Progenitor cell of endocrine pancreas (in vitro differentiated cells): ENCODE measurements at places on chromosomes 5 and 9. TPM values are rescaled to one million over a fixed set of nuclear protein-coding genes. Genes with fewer than 3 reads are reported as not detected.

The NTNG2 gene
- total RNA-seq = 2.4 TPM in 2 replicates

DNA sequence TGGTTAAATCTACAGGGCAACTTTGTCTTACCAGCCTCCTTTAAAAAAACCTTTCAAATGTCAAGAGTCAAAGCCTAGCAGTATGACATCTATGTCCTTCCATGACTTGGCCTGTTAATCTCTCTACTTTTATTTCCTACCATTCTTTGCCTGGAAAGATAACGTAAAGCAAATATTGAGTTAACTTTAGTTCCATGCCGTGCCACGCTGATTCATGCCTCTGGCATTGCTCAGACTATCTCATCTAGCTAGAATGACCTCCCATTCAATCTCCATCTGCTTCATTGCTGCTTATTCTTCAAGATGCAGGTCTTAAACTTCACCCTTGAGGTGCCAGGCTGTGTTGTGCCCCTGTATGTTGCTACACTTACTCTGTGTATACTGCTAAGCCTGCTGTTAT lies 729.8 kb downstream of the EFNA5 start:
- H3K27me3 ChIP-seq = no peaks in the 10 kb centered on the region
- H3K27ac ChIP-seq = no peak overlapping the region
- DNase-seq = no peak
- H3K4me3 ChIP-seq = no peak overlapping the region

GRCh38 chr5:152488869-152489268 lies 83.8 kb upstream of the NMUR2 start:
- H3K4me3 ChIP-seq = no peak overlapping the region
- no peak for DNase-seq
- H3K27ac ChIP-seq = no peak overlapping the region
- H3K4me1 ChIP-seq = no peaks in the 10 kb centered on the region
- no peaks in the 10 kb centered on the region for H3K36me3 ChIP-seq

GRCh38 chr5:106862450-106863193 lies 808.1 kb downstream of the EFNA5 start:
- no peak overlapping the region for H3K27ac ChIP-seq
- H3K4me1 ChIP-seq = peaks cover 11% of the 10 kb centered on the region
- no peak overlapping the region for H3K4me3 ChIP-seq
- no peaks in the 10 kb centered on the region for H3K27me3 ChIP-seq

The QRFP gene
- not detected in 2 replicates for total RNA-seq

DNA sequence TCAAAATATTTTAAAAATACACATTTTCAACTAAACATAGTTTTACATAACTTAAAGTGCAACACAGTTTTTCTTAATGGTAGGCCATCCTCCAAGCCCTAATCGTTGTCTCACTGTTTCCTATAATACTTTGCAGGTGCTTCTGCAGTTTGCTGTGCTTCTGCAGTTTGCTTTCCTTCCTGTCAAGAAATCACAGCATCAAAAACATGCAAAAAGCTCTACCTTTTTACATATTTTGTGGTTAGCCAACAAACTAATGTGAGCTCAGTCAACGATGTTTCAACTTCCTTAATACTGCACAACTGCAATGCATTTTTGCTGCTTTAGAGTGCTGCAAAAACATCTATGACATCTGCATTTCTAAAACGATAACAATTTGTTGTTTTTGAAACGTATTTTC lies 25.2 kb downstream of the EMB start:
- no peak for DNase-seq
- peaks cover 2% of the 10 kb centered on the region for H3K4me1 ChIP-seq
- no peak overlapping the region for H3K27ac ChIP-seq
- no peaks in the 10 kb centered on the region for H3K27me3 ChIP-seq
- no peak overlapping the region for H3K4me3 ChIP-seq
- H3K36me3 ChIP-seq = peaks cover 4% of the 10 kb centered on the region

- H3K36me3 ChIP-seq = no peaks in the 10 kb centered on the region
- DNase-seq = no peak
- H3K27me3 ChIP-seq = no peaks in the 10 kb centered on the region
- peak overlapping the region; percentile 53 for H3K27ac ChIP-seq
- H3K4me1 ChIP-seq = peaks cover 37% of the 10 kb centered on the region
Measured at GRCh38 chr9:121720311-121721057, 69.0 kb downstream of the DAB2IP start.

DNA sequence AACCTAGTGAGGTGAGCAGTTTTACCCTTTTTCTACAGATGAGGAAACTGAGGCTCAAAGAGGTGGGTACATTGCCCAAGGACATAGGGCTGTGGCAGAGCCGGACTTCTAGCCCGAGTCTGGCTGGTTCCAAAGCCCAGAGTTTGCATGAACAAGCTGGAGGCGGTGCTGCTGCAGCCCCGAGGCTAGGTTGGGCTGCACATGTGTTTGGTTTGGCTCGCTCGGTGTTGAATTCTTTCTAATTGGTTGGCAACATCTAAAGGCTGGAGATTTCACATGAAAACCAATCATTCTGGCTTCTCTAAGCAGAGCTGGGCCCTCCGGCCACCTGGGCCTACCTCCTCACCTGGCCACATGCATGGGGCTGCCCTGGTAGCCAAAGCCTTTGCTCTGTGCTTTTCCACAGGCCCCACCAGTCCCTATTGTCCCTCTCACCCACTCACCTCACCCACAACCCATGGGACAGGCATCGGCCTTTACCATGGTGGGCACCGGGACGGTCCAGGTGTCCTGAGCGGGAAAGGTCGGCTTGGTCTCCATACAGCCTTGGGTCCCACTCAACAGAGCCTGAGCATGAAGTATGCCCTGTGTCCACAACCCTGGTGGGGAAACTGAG lies 262.3 kb downstream of the NSG2 start:
- no peak overlapping the region for H3K4me3 ChIP-seq
- H3K27ac ChIP-seq = no peak overlapping the region
- peak; percentile 8 for DNase-seq
- H3K36me3 ChIP-seq = no peaks in the 10 kb centered on the region

- peak; percentile 52 for DNase-seq
- peaks cover 23% of the 10 kb centered on the region for H3K4me1 ChIP-seq
- peak overlapping the region; percentile 88 for H3K4me3 ChIP-seq
- H3K36me3 ChIP-seq = no peaks in the 10 kb centered on the region
Measured at GRCh38 chr9:95316794-95317118, 753 bp downstream of the FANCC start.

- peaks cover 13% of the 10 kb centered on the region for H3K36me3 ChIP-seq
- H3K27ac ChIP-seq = no peak overlapping the region
- peaks cover 6% of the 10 kb centered on the region for H3K4me1 ChIP-seq
- no peaks in the 10 kb centered on the region for H3K27me3 ChIP-seq
Measured at GRCh38 chr5:107169867-107170266, 500.9 kb downstream of the EFNA5 start.

DNA sequence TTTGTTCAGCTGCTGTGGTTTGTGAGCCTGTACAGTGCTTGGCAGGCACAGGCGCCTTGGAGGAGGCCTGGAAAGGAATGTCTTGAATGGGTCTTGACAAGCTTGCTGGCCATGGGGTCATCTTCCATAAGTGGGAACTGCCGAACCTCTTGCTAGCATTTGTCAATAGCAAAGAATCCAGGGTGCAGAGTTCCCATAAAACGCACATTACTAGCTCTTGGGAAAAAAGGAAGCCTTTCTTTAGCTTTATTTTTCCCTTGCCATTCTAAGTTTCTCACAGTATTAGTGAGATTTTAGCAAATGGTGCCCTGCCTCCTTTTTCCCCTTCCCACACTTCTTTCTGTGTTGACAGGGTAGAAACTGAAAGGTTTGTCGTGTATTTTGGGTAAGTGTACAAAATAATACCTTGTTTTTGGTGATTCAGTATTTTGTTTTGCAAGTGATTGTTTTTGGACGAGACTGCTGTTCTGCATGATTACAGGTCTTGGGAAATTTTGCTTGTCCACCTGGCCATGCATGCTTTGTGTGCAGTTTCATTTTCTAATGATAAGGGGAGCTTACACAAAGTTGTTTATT lies 82.0 kb downstream of the ADGRV1 start:
- no peak for DNase-seq
- H3K27me3 ChIP-seq = no peaks in the 10 kb centered on the region
- peak overlapping the region; percentile 1 for H3K27ac ChIP-seq

DNA sequence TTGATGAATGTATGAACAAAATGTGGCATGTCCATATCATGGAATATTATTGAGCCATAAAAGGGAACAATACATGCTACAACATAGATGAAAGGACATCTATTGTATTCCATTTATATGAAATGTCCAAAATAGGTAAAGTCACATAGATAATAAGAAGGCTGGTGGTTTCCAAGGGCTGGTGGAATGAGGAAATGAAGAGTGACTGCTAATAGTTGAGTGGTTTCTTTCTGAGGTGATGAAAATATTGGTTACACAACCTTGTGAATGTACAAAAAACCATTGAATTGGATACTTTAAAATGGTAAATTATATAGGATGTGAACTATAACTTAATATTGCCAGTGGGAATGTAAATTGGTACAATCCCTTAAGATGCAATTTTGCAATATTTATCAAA lies 5.2 kb downstream of the ARSB start:
- no peak overlapping the region for H3K27ac ChIP-seq
- H3K36me3 ChIP-seq = no peaks in the 10 kb centered on the region
- no peak overlapping the region for H3K4me3 ChIP-seq
- peaks cover 18% of the 10 kb centered on the region for H3K4me1 ChIP-seq
- DNase-seq = no peak

The STKLD1 gene
- total RNA-seq = 3.8 and 4.0 TPM in 2 replicates

- H3K4me1 ChIP-seq = peaks cover 20% of the 10 kb centered on the region
- H3K36me3 ChIP-seq = no peaks in the 10 kb centered on the region
- H3K4me3 ChIP-seq = no peak overlapping the region
- H3K27me3 ChIP-seq = no peaks in the 10 kb centered on the region
Measured at GRCh38 chr5:34496701-34497469, 159.2 kb upstream of the RAI14 start.

The ADAMTS12 gene
- 5.2 and 7.8 TPM in 2 replicates for total RNA-seq

- DNase-seq = no peak
- H3K4me1 ChIP-seq = no peaks in the 10 kb centered on the region
- H3K27me3 ChIP-seq = peaks cover 9% of the 10 kb centered on the region
- peaks cover 13% of the 10 kb centered on the region for H3K36me3 ChIP-seq
- H3K27ac ChIP-seq = no peak overlapping the region
Measured at GRCh38 chr9:137109250-137110146, 5.0 kb downstream of the DPP7 start.

GRCh38 chr5:527646-528628 lies 3.7 kb upstream of the SLC9A3 start:
- H3K4me3 ChIP-seq = no peak overlapping the region
- no peak for DNase-seq
- H3K27ac ChIP-seq = no peak overlapping the region
- peaks cover 12% of the 10 kb centered on the region for H3K4me1 ChIP-seq
- H3K27me3 ChIP-seq = peaks cover 70% of the 10 kb centered on the region

GRCh38 chr5:76175821-76176403 lies 92.7 kb downstream of the SV2C start:
- no peaks in the 10 kb centered on the region for H3K36me3 ChIP-seq
- H3K4me1 ChIP-seq = peaks cover 10% of the 10 kb centered on the region

GRCh38 chr9:125470767-125471580 lies 209.3 kb downstream of the GAPVD1 start:
- DNase-seq = no peak
- H3K4me1 ChIP-seq = peaks cover 66% of the 10 kb centered on the region
- H3K36me3 ChIP-seq = no peaks in the 10 kb centered on the region
- H3K27ac ChIP-seq = peak overlapping the region; percentile 9

- H3K27me3 ChIP-seq = no peaks in the 10 kb centered on the region
- DNase-seq = no peak
- H3K4me1 ChIP-seq = peaks cover 10% of the 10 kb centered on the region
- no peaks in the 10 kb centered on the region for H3K36me3 ChIP-seq
- no peak overlapping the region for H3K4me3 ChIP-seq
Measured at GRCh38 chr5:123455095-123455494, 31.9 kb upstream of the CEP120 start.

The ARSI gene
- 0.24 TPM in 1 of 2 replicates, not detected in the other for total RNA-seq

The SH3GL2 gene
- 2.1 and 3.3 TPM in 2 replicates for total RNA-seq

The GRIN3A gene
- total RNA-seq = 0.42 and 0.48 TPM in 2 replicates

DNA sequence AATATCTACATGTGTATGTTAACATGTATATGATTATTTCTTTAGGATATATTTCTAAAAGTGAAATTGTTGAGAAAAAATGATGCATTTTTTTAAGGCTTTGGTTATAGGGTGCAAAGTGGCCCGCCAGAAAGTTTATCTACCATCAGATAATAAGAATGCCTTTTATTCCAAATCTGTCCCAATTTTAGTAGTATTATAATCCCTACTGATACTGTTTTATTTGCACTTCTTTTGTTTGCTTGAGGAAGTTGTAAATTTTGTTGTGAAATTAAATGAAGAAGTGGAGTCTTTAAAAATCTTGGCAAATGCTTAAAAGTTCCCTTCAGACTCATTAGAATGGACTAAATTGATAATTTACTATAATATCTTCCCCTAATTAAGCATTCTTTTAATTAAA lies 73.0 kb downstream of the NIPBL start:
- no peak overlapping the region for H3K4me3 ChIP-seq
- no peaks in the 10 kb centered on the region for H3K27me3 ChIP-seq
- no peak overlapping the region for H3K27ac ChIP-seq
- peaks cover 19% of the 10 kb centered on the region for H3K4me1 ChIP-seq
- H3K36me3 ChIP-seq = peaks cover 1% of the 10 kb centered on the region
- DNase-seq = no peak

The S1PR3 gene
- total RNA-seq = 1.6 and 1.7 TPM in 2 replicates

GRCh38 chr5:509611-510185 lies 14.6 kb downstream of the SLC9A3 start:
- H3K36me3 ChIP-seq = no peaks in the 10 kb centered on the region
- DNase-seq = no peak
- no peak overlapping the region for H3K4me3 ChIP-seq
- peaks cover 31% of the 10 kb centered on the region for H3K27me3 ChIP-seq

GRCh38 chr9:136407911-136408310 lies 2.5 kb downstream of the ENTR1 start:
- H3K27ac ChIP-seq = no peak overlapping the region
- peak overlapping the region; percentile 47 for H3K4me3 ChIP-seq
- peaks cover 18% of the 10 kb centered on the region for H3K4me1 ChIP-seq
- no peaks in the 10 kb centered on the region for H3K27me3 ChIP-seq
- DNase-seq = no peak
- peaks cover 12% of the 10 kb centered on the region for H3K36me3 ChIP-seq

DNA sequence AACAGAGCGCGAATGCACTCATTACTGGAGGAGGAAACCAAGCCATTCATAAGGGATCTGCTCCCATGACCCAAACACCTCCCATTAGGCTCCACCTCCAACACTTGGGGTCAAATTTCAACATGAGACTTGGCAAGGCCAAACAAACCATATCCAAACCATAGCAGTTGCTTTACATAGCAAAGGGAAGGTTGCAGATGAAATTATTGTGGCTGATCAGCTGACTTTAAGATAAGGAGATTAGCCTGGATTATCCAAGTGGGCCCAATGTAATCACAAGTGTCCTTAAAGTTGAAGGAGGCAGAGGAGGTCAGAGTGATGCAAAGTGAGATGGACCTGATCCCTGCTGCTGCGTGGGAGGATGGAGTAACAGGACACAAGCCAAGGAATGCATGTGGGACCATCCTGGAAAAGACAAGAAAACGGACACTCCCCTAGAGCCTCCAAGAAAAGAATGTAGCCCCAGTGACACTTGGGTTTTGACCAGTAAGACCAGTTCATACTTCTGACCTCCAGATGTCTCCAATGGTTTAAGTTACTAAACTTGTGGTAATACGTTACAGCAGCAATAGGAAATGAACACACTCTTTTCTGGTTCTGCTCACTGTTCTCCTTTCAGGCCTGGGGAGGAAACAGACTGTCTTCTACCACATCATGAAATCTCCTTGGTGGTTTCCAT lies 167.3 kb downstream of the GNAQ start:
- H3K36me3 ChIP-seq = peaks cover 39% of the 10 kb centered on the region
- H3K27me3 ChIP-seq = no peaks in the 10 kb centered on the region
- DNase-seq = no peak
- H3K27ac ChIP-seq = no peak overlapping the region
- no peak overlapping the region for H3K4me3 ChIP-seq
